Common myeloid progenitor, CD34-positive (primary cell): ENCODE measurements at places on chromosomes 5 and 9.

DNA sequence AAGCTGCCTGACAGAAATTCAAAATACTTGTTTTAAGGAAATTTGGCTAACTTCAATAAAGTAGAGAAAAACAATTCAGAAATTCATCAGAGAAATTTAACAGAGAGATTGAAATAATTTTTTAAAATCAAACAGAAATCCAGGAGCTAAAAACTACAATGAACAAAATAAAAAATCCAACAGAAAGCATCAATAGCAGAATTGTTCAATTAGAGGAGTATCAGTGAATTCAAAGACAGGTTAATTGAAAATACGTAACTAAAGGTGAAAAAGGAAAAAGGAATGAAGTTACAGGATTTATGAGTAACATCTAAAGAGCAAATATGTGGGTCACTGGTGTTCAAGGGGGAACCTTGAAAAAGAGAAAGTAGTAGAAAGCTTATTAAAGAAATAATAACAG lies 36.8 kb downstream of the FANCC start:
- DNase-seq, result no peak

- no peak for DNase-seq
Measured at GRCh38 chr9:131318231-131319085, 28.9 kb downstream of the PLPP7 start.

GRCh38 chr9:95874989-95875304 lies 544 bp upstream of the ERCC6L2 start:
- peak; percentile 40 for DNase-seq

- DNase-seq, result no peak
Measured at GRCh38 chr5:151312756-151313324, 9.3 kb upstream of the SLC36A3 start.

DNA sequence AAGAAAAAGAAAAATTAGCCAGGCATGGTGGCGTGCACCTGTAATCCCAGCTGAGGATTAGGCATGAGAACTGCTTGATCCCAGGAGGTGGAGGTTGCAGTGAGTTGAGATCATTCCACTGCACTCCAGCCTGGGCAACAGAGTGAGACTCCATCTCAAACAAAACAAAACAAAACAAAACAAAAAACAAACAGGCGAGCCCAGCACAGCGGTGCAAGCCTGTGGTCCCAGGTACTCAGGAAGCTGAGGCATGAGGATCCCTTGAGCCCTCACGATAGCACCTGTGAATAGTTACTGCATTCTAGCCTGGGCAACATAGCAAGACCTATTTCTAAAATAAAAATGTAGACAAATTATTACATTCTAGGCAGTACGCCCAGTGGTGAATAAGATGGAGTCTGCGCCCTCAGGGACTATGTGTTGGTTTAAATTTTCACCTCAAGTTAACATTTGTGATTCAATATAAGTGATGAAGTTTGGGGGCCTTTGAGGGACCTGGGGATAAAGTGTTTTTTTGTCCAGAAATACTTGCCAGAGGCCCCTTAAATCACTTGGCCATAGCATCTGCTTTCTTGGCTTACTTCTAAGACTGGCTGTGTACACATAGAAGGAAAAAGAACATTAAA lies 3.4 kb upstream of the GAPVD1 start:
- no peak for DNase-seq

GRCh38 chr9:93667006-93667405 lies 90.6 kb downstream of the PHF2 start:
- no peak for DNase-seq

- DNase-seq, result no peak
Measured at GRCh38 chr9:3868466-3868865, 342.7 kb upstream of the RFX3 start.

- no peak for DNase-seq
Measured at GRCh38 chr5:135134691-135135381, 100.8 kb upstream of the PITX1 start.

DNA sequence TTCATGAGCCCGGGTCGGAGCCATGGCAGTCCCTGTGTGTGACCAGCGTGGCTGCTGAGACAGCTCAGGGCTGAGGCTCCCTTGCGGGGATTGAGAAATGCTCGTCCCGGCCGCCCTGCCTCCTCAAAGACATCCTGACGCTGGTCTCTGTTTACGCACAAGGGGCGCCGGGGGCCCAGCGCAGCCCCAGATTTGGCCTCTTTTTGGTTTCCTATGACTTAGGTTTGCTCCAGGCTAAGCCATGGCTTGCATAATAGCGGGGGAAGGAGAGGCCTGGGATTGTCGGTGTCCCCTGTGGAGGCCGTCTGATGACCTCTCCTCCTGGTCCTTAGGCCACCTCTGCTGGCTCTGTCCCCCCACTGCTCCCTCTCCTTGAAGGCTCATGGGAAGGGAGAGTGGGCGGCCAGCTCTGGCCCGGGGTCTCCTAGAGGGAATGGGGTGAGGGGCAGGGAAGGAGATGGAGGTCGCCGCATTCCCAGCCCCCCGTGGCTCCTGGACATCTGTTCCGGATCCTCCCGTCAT lies 3.5 kb downstream of the LAMC3 start:
- DNase-seq, result no peak

DNA sequence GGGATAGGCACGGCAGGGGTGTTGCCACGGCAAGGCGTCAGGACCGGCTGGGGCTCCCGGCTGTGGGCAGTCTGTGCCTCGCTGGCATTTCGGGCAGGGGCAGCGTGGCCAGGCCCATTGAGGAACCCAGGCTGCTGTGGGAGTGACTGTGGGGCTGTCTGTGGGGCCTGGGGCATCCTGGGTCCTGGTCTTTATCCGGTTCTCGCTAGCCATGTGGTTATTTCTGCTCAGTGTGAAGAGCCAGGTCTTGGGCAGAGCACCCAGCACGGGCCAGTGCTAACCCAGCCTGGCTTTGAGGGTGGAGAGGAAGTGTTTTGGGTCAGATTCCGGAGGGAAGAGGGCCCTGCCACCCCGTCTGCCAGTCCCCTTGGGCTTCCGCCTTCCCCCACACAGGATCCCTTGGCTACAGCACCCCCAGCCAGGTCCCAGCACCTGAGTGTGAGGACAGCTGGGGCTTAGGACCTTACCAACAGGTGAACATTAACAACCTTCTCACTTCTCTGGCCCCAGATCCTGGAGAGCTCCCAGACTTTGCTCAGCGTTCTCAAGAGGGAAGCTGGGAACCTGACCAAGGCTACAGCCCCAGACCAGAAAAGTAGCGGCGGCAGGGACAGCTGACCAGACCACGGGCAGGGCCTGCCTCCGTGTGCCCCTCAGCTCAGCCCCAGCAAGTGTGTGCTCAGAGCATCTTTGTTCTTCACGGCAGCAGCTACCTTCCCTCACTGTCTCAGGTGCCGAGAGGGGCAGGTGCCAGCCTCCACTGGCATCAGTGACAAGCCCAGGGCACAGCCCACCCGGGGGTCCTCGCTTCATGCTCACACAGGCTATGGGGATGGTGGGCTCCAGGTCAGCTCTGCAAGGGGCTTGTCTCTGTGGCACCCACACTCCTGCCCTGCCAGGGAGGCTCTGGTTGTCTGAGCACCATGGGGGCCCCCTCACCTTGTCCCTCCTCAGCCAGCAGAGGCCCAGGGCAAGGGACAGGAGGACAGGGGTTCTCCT lies 1.1 kb downstream of the SSNA1 start:
- DNase-seq, result no peak

DNA sequence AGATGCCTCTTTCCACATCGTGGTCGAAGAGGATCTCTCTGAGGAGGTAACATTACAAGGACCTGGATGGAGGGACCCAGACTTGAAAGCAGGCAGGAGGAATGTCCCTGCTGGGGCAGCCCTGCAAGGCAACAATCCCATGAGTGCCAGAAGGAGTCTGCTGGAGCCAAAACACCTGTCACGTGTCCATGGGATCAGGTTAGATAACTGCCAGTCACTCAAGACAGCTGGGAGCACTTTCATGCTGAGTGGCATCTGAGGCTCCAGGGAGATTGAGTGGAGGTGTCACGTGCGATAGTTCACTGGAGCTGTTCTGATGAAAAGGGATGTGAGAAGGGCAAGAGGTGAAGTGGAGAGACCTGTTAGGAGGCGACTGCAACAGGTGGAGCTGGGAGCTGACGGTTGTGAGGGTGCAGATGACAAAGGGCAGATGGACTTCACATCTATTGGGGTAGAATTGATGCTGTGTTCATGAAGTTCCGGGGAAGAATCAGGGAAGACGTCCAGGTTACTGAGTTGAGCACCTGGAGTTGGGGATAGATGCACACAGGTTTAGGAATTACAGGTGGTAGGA lies 68.4 kb downstream of the ICE1 start:
- DNase-seq, result no peak

DNA sequence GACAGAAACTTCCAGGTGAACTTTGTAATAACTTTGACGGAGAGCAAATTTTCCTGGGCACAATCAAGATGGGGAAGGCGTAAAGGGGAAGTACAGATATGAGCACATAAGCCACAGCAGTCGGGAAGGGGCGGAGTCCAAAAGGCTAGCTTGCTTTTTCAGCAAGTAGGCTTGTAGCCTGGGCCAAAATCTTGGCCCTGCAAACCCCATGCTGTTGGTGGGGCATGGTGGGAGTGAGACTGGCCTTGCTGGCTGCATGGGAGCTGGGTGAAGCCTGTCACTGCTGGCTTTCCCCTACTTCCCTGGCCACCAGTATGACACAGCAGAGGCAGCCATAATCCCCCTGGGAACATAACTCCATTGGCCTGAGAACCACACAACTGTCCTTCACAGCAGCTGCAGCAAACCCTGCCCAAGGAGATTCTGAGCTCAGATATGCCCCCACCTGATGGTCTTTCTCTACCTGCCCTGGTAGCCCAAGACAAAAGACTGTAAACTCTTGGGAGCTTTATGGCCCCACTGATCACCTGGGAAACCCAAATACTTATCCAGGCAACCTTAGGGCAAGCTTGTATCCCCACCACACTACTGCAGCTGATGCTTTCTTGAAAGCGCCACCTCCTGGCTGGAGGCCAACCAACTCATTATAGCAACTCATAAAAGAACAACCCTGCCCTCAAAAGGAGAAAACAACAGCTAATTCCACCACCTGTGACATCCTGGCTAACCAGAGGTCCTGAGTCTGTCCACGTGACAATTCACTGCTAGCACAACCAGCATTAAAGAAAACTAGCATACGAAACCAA lies 24.0 kb downstream of the DCTN4 start:
- no peak for DNase-seq

DNA sequence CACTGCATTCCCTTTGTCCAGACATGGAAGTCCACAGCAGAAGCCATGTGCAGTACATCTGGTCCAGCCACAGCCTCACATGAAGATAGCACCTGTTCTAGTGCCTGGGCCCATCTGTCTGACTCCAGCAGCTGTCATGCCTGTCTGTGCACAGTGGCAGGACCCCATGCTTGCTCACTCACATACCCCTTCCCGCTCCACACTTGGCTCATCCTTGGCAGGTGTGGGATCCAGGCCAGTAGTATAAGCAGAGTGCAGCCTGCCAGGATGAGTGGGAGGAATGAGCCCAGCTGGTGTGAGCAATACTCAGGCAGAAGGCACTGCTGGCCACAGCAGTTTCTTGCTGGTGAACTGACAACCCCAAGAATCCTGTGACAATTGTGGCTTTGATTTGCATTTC lies 168.0 kb downstream of the PRDM9 start:
- DNase-seq, result no peak

GRCh38 chr9:76557674-76558225 lies 98.8 kb downstream of the GCNT1 start:
- DNase-seq, result no peak

DNA sequence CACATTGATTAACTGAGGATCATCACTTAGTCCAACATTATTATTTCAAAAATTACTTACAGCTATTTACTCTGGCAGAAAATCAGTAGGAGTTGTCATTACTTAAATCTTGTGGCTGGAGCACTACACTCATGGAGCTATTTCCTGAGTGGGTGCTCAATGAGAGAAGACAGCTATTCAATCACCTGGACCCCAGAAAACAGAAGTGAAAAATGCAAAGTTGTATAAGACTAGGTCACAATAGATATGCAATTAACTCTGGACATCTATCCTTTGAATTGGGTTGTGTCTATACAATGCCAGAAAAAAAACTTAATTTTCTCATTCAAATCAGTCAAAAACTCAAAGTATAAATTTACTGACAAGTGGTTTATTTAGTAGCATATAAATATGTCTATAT lies 340.9 kb downstream of the EFNA5 start:
- DNase-seq, result no peak

DNA sequence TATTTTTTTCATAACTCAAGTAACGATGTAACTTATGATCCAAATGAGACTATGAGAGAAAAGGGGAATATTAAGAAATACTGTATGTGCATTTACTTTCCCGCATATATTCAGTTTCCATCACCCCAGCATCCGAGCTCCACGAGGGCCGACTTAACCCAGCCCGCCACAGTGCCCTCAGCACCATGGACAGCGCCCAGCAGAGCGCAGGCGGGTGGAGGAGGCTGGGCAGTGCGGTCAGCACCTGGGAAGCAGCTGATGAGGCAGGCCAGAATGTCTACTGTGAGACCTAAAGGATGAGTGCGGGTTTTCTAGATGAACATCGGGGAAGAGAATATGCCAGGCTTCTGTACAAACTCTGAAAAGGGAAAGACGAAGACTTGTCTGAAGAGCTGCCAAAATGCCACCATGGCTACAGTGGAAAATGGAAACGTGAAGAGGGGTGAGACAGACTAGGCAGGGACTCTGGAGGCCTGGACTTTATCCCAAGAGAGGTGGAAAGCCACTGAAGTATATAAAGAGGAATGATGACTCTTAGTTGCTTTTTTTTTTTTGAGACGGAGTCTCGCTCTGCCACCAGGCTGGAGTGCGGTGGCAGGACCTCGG lies 34.5 kb upstream of the MED27 start:
- DNase-seq, result peak; percentile 39

- no peak for DNase-seq
Measured at GRCh38 chr5:95861221-95861863, 38.8 kb upstream of the GLRX start.

DNA sequence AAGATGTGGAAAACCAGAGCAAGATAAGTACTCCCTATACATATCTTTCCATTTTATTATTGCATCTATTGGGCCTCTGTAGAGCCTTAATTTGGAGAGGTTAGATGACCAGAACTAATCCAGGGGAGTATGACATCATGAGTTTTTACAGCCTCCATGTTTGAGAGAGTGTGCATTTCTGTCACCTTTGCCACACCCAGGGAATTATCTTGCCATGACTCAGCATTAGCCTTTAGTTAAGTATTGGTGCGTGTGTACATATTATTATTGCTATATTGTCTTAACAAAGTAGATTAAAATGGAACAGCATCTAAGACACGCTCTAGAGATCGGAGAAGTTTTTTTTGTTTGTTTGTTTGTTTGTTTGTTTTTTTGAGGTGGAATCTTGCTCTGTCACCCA lies 27.6 kb downstream of the DIMT1 start:
- no peak for DNase-seq

DNA sequence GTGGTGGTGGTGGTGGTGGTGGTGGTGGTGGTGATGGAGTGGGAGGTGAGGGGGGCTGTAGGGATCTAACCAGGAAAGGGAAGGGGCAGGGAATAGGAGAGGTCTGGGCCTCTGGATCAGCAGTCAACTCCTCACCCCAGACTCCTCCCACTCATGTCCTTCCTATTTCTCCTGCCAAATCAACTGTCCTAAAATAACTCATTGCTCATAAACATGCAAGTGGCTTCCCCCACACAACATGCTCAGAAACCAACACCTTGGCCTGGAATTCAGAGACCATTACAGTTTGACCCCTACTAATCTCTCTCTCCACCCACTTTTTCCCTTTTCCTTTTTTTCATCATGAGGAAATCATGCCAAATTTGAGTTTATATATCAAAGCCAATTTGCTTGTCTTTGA lies 8.4 kb upstream of the FSD1L start:
- DNase-seq, result no peak
